ENCODE measurements at places on chromosomes 12 and 14.

DNA sequence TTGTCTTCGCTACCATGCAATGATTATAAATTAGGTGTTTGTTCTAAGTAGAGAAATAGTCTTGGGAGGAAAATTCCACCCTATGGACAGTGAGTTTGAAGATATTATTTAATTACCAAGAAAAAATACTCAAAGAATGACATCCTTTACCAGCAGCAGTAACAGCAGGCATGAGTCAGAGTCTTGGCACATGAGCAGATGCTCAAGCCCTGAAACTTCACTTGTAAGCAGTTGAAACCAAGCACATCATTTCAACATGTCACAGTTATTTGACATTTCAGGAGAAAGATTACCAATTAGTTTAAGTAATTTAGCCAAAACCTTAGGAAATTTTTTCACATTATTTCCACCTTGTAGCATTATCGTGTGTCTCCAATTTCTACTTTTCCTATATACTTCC is 99.2 kb downstream of the C12orf50 start:
- DNase-seq: no peak

DNA sequence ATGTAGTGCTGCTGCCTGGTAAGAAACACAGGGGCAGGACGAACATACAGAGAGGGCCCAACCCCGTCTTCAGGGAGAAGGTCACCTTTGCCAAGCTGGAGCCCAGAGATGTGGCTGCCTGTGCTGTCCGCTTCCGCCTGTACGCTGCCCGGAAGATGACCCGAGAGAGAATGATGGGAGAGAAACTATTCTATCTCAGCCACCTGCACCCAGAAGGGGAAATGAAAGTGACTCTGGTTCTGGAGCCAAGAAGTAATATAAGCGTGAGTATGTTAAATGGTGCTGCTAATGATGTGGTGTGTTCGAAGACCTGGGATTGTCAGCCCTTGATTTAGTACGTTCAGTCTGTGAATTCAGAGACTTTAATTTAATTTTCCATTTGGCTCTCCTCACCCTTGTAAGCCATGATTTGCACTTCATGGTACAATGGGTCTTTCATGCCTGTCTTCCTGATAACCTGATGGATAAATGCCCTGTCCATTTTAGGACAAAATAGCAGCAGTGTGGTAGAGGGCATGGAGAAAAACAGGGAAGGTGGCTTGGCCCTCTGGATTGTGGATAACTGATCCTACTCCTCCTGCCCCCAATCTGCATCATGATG is 318.9 kb downstream of the SNAPC1 start:
- no peak for DNase-seq

GRCh38 chr14:98871796-98872195 is 400.2 kb downstream of the BCL11B start:
- DNase-seq: no peak

DNA sequence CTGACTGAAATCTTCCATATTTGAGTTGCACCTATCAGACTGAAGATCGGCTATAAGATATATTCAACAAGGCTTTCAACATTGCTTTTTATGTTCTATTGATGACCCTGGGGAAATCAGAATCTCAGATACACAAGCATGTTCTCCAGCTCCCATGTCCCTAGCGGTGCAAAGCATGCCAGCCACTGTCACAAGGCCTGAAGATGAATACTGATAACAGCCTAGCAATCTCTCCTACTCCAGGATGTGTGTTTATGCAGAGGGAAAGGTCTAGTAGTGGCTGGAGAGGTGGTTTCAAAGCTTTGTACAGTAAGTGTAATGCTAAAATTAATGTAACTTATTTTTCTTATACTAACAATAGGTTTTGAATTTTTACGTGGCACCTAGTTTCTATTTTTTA is 64.6 kb downstream of the SOX5 start:
- no peak for DNase-seq

GRCh38 chr14:96741151-96741977 is 55.8 kb upstream of the VRK1 start:
- peak; percentile 57 for DNase-seq

DNA sequence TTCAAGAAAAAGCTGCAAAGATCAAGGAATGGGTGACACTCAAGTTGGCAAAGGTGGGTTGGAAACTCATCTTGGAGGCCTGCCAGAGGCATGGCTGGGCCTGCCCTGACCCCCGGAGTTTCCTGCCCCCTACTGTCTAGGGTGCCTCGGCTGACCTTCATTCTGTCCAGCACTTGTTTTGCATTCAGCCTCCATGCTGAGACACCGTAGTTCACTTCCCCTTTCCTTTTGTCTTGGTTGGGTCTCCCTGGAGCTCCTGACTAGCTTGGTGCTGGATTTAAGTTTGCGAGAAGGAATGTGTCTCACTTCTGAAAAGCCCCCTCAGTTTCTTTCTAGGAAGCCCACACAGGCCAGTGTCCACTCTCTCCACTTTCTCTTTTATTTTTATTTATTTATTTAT is 26.5 kb downstream of the PLEKHH1 start:
- DNase-seq: no peak

- no peak for DNase-seq
These were observed 47.6 kb upstream of the OVCH1 start for GRCh38 chr12:29545102-29545467.

DNA sequence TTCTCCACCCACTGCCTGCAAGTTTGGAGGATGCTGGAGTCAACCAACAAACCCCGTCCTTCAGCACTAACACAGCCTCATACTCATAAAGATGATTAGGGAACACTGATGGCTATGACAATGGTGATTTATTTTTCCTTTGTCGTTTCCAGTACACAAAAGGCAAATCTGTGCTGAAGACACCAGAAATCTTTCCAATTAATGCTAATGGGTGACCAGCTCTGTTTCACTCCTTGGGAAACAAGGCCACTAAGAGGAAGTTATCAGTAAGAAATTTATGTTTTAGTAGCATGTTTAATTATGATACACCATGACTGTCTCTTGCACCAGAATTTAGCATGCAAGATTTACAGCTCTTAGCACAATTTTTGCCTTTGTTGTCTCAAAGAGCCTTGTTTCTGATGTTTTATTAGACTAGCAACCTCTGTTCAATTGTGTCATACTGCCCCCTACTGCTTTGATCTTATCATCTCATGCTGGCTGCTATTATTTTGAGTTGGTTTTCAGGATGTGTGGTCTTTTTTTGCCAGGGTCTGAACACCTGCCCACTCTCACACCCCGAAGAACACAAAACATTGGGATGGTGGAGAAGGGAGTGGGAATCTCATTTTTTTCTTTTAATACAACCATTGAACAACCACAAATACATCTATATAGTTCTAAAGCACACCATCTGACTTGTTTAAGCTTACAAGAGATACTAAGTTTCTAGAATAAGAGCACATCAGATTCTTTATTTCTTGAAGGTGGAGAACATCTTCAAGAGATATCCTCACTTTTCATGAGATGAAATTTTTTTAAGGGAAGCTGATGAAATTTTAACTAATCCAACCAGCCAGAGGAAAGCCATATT is 160.9 kb downstream of the SPTSSA start:
- no peak for DNase-seq

DNA sequence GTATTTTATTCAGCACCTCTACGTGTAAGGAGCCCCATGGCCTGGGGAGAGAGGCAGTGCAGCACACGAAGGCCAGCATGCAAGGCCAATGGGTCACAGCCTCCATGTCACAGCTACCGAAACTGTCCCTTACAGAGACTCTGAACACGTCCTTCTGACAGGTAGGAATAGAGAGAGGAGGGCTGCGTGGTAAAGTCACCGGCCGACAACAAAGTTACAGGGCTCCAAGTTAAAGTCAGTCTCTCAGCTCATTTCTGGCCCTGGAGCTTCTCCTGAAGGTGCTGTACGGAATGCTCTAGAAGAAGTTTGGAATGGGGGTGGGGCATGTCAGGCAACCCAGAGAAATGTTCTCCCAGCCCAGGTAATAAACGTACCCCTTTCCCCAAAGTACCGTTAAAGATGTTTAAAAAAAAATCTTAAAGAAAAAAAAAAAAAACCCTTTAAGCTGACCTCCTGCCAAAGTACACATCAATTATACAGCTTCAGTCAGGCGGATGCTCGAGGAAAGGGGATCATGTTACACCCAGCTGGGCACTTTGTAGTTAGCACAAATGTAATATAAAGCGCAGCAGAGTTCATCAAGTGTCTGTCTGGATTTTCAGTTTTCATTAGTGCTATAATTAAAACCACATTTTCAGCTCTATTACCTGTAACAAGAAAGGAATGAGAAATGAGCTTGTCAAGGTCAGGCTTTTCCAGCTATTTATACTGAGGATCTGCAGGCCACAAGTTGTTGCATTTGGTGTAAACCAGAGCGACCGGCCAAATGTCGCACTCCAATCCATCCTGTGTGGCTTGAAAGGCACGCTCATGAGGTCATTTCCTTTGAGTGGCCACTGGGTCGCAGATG is 53.3 kb upstream of the CDKN3 start:
- no peak for DNase-seq

DNA sequence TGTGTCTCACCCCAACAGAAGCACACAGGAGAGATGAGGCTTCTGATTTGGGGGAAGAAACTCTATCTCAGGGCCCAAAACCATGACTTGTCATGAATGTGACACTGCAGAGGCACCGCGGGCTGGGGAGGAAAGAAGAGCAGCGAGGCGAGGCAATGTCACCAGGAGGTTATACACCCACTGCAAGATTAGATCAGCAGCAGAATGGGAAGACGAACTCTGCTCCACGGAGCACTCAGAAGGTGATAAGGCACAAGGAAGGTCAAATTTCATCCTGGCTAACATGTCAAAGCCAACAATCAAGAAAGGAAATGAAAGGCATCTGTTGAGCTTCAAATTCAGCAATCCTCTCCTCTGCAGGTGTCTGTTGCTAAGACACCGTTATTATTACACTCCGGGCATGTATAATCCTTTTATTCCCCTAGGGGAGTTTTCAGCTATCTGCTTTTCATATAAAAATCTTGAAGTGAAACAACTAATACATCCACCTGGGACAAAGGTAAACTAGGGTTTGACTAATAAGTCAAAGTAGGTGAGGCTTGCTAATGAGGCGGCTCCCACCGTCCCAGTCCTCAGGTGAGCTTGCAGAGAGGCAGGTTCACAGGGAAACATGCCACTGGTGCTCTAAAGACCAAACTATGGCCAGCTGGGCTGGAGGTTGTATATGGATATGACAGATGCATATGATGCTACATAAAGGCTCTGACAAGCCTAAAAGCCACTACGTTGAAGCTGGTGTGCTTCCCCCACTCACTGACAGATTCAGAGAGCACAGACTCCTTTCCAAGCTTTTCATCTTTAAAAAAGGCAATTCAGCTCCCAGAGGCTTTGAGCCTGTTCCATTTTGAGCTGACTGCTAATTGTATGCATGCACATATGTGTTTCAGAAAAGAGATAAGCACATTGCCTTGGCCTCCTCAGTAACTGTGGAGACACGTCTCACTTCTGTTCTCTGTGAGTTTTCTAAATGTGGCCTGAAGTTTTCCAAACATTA is 221.2 kb downstream of the NELL2 start:
- DNase-seq: no peak

DNA sequence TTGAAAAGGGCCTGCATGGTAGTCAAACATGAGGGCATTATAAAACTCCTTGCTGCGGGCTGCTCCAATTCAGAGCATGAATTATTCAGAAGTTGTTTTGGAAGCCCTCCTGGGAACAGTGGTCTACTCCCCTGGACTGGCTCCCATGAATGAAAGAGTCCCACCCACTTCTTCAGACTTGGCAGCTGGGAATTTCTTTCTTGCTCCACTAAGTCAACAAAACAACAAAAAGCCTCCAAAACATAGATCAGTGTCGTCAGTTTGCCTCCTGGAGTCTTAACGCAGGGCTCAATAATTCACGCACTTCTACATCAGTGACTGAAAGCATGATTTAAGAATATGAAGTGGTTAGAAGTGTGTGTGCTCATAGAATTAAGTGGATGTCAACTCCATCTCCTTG is 37.9 kb downstream of the AKAP6 start:
- DNase-seq: no peak

- no peak for DNase-seq
These were observed 1.1 kb downstream of the MIS18BP1 start for GRCh38 chr14:45251912-45252311.

DNA sequence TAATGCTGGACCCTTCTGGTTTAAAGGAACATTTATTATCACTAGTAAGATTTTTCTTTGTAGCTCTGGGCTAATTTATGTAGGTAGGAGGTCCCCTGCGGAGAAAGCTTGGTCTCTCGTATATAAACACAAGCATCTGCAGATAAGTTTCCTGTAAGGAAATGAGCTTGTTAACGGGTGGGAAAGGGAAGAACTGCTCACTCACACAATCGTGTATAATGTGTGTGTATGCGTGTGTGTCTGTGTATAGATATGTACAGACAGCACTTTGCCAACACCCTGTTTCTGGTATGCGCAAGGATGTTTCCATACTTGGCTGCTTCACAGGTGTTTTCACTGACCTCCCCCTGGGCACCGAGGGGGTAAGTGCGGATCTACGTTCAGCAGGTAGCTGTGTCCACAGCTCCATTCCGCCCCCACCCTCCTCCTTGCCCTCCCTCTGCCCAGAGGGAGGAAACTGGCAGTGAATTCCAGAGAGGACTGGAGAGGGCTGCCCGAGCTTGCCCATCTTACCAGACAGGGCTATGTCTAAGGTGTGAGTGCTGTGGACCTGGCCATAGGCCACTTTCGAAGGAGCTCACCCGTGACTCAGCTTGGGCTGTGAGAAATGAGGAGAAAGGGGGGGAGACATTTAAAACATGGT is 65.2 kb downstream of the NINJ2 start:
- no peak for DNase-seq

GRCh38 chr14:50828721-50829488 is 2.1 kb downstream of the NIN start:
- DNase-seq: no peak

DNA sequence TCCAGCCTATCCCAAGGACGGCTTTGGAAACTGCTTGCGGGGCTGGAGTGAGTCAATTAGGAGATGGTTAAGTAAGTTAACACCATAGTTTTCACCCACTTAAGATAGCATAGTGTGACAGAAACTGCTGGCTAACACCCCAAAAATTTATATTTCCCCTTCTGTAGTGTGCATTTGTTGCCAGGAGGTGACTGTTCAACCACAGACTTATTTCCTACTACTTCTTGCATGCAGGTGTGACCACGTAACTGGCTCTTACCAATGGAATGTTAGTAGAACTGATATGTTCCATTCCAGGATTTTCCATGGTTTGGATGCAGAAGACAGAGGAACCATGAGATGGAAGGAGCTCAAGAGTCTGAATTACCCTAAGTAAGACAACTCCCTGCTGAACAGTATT is 52.9 kb upstream of the SLC35F4 start:
- no peak for DNase-seq

DNA sequence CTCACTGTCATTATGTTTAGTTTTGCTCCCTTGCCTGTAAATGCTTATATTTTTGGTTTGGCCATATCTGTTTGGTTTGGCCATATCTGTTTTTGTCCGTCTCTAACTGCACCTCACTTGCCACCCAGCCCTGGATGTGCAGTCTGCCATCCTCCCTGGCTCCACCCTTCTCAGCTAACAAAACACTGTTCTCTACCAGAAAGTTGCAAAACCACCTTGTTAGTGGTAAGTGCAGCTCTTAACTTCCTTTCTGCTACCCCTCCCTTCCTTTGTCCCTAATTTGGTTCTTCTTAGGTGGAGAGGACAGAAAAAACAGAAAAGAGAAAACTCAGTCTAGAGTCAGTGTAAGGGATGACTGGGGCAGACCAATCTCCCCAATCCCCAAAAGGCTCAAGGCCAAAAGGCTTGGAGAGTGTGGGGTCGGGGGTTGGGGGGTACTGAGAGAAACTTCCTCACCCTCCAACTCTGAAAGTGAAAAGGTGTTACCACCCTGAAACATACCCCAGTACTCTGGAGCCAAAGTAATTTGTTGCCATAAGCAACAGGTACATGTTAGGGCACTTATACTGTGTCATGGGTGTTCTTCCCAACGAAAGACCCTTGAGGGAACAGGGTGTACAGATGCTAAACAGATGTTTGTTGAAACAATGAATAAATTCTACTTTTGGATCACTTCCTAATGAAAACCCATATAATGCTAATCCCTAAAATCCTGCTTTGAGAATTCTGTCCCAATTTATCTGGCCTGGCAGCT is 5.0 kb downstream of the BIN2 start:
- no peak for DNase-seq
